ENCODE measurements at places on chromosomes 2 and 18.

DNA sequence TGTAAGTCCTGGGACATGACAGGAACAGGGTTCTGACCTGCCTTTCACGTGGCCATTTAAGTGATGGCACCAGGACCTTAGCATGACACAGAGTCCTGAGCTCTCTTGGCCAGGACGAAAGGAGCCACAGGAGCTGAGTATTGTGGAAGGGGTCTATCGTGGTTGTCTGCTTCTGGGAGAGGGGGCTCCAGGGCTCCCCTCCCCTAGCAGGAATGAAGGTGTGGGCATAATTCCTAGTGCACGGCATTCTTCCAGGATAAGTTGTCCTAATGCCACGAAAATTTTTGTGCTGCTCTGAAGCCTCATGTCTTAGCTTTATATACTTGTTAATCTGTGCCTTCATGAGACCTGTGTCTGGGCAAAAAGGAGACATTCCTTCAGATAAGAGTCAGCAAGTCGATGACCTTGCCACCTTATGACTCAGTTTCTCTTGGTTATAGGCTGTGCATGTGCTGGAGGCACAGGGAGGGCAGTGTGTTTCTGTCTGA is 17.1 kb downstream of the GATA6 start:
- no peak for DNase-seq

- no peak for DNase-seq
These were observed 83.8 kb upstream of the SPTBN1 start for GRCh38 chr2:54372361-54372760.

- no peak for DNase-seq
These were observed 3.0 kb upstream of the ZNF516 start for GRCh38 chr18:76498064-76498463.

DNA sequence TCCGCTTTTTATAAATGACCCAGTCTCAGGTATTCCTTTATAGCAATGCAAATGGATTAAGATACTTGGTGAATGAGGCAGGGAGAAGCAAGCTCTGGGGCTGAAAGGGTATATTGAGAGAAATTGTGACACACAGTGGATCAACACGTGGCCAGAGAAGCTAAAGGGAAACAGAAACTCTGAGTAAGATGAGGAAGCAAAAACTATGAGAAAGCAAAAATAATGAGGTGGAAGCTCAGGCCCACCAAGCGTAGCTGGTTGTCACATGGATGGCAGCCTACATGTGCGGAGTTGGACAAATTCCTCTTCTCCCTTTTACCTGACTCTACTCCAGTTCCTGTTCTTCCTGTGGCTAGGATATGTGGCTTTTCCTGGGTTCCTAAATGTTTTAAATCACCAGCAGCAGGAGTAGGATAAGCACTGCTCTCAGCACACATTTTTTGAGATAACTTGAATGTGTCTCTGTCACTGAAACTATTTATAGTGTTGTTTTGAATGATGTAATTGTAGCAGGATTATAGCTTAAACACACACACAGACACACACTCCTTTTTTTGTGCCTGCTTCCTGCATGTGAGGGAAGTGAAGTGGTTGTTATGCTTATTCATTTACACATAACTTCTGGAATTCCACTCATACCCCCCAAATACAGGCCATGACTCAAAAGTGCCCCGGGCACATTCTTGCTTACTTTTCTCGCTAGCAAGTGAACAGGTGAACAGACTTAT is 30.1 kb upstream of the EPC2 start:
- DNase-seq: no peak

- no peak for DNase-seq
These were observed 147.8 kb upstream of the SPHKAP start for GRCh38 chr2:228329282-228329681.

DNA sequence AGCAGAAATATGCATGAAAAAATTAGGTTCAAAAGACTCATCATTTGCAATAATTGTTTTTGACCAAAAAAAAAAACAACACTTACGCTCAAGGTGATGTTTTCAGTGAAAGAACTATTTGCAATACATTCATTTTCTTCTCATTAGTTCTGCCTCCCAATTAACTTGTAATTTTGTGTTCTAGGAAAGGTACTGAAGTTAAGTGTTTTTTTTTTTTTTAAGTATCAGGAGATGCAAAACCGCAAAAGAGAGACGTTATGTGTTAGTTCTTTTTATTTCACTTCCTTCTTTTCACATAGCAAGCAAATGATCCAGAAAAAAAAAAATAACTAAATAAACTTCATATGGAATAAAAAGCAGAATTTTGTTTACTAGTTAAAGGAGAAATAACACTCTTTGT is 735.2 kb upstream of the GCFC2 start:
- DNase-seq: no peak

- DNase-seq: no peak
These were observed 12.5 kb upstream of the TUBB6 start for GRCh38 chr18:12295389-12296086.

- DNase-seq: no peak
These were observed 966 bp downstream of the ADCY3 start for GRCh38 chr2:24919037-24919505.

- no peak for DNase-seq
These were observed 31.6 kb upstream of the NEB start for GRCh38 chr2:151765760-151766410.

- no peak for DNase-seq
These were observed 594 bp downstream of the FAM161A start for GRCh38 chr2:61853086-61853846.

Data from esophagus squamous epithelium (tissue), 5 donors.